Fibroblast of upper back skin (primary cell): ENCODE measurements at places on chromosomes 1 and 21.

- peak; percentile 57 for DNase-seq
These were observed 15.9 kb downstream of the RCAN1 start for GRCh38 chr21:34598931-34599400.

- peak; percentile 49 for DNase-seq
These were observed 30.3 kb downstream of the ZSCAN20 start for GRCh38 chr1:33502726-33503125.

- DNase-seq: no peak
These were observed 1.6 kb downstream of the SYT6 start for GRCh38 chr1:114152089-114152507.

GRCh38 chr1:1421907-1422464 lies 910 bp upstream of the ANKRD65 start:
- no peak for DNase-seq

GRCh38 chr1:244904119-244904518 lies 39.8 kb upstream of the HNRNPU start:
- no peak for DNase-seq

GRCh38 chr1:180027949-180028445 lies 73.4 kb downstream of the CEP350 start:
- peak; percentile 88 for DNase-seq

DNA sequence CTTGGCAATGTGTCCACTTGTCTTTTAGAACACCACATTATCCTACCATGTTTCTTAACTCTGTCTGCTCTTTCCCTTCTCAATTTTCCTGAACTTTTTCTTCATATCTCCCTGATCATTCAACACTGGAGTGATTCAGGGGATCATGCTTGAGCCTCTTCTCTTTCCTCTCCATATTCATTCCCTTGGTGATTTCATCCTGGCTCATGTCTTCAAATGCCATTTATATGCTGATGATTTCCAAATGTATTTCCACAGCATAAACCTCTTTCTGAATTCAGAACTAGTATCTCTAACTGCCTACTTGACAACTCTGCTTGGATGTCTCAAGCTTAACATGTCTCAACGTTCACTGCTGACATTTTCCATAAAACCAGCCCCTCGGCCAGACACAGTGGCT lies 8.5 kb upstream of the IVL start:
- no peak for DNase-seq

- DNase-seq: peak; percentile 83
These were observed 12.7 kb upstream of the PRELP start for GRCh38 chr1:203462878-203463277.

GRCh38 chr1:56045477-56045876 lies 533.9 kb downstream of the PLPP3 start:
- DNase-seq: no peak

- no peak for DNase-seq
These were observed 26.4 kb downstream of the ALG14 start for GRCh38 chr1:95046359-95046758.
